PC-9 (cell line): ENCODE measurements at places on chromosomes 5 and 9. TPM values are rescaled to one million over a fixed set of nuclear protein-coding genes. Genes with fewer than 3 reads are reported as not detected.

GABRA1 gene
- total RNA-seq = not detected in 2 replicates

KCNIP1 gene
- total RNA-seq = not detected in 2 replicates

NDUFA8 gene
- total RNA-seq = 73.4 and 84.6 TPM in 2 replicates

TAS2R1 gene
- total RNA-seq = not detected in 2 replicates

SAXO1 gene
- not detected in 2 replicates for total RNA-seq
